Stimulated activated CD4-positive, alpha-beta T cell treated with anti-CD3 and anti-CD28 coated beads, Interleukin-12 subunit alpha, Interleukin-12 subunit beta, amount 100 ng/mL, for 4 hours (primary cell): ENCODE measurements at places on chromosomes 11 and 22.

DNA sequence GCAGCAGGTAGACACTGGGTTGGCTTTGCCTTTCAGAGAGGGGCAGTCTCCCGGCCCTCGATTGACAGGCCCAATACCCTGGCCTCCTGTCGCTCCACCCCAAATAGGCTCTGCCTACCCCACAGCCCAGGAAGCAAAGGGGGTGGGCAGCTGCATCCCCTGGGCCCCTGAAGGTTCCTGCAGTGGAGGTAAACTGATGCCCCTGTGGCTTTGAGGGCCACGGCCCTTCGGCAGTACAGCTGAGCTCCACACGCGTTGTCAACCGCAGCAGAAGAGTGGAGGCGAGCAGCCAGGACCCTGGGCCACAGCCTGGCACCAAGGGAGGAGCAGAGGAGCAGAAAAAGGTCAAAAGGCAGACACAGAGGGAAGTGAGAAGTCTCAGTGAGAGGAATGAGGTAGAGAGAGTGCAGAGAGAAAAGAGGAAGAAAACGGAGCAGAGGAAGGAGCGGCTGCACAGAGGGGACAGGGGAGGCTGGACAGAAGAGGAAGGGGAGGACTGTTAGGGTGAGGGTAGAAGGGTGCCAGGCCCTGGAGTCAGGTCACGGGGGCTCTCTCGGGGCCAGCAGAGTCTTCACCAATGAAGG is 64.0 kb downstream of the SLC22A12 start:
- no peak for DNase-seq

DNA sequence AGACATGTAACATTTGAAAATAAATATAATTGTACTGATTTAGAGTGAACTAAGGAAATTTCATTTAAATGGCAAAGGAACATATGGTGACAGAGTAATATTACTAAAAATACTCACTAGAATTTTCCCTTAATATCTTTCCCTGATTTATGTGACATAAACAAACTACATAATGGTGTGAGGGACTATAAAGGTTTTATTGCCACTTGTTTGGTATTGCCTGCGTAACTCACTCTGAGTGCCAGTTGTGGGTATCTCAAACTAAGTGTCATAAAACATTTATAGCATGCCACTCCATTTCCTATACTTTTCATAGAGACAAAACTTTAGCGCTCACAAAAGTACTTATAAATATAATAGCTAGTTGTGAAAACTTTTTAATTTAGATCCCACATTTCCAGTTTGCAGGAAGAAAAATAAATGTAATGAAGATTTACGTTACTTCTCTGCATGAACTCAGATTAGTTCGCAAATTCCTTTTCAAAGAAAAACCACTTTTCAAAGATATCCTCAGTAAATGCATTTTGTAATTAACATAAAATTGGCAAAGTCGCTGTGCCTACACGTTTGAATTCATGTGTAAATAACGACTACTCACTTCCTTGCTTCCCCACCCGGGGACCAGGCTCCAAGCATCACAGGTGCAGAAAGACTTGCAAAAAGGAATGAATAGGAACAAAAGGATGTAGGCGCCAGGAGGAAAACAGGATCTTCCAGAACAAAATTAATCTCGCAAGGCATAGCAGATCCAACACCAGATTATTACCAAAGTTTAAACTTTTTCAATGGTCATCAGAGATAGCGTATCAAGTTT is 1.6 kb upstream of the QSER1 start:
- no peak for DNase-seq

- DNase-seq = no peak
Measured at GRCh38 chr22:19179497-19180048, 1.0 kb upstream of the SLC25A1 start.

- DNase-seq = no peak
Measured at GRCh38 chr11:48210052-48210451, 6.6 kb upstream of the OR4B1 start.

GRCh38 chr11:64078284-64078683 is 42.6 kb downstream of the FLRT1 start:
- DNase-seq = no peak

- no peak for DNase-seq
Measured at GRCh38 chr22:48717076-48717810, 1110.4 kb downstream of the BRD1 start.

DNA sequence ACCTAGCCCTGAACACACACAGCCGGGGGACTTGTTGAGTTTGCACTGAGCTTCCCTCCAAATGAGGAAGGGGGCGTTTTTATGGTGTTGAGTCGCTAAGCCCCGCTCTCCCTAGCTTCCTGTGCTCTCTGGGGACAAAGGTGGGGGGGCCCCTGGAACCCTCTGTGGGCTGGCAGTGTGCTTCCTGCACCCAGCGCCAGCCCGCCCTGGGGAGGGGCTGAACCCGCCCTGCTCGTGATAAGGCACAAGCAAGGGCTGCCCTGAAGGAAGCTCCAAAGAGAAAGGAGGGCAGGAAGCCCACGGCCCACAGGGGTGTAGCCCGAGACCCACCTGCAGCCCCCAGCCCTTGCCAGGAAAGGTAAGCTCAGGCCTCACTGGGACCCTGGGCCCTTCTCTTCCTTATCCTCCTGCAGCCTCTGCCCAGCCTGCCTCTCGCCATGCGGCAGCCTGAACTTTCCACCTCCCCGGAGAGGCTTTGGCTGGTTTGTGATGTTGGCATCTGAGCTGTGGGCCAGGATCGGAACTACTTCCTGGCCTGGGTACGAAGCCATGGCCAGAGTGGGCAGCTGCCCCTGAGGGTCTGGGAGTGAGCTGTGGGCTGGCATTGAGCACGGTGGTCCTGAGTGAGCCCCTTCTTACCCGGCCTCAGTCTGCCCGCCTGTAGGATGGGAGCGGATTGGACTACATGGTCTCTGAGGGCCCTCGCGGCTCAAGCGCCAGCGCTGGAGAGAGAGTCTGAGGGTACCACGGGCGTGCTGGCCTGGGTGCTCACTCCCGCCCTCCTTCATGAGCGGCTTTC is at the start of gene FERMT3:
FERMT3 (plus strand) TSS at position 265 of the 799 bp plus-strand sequence. CDS start 644 bp downstream, outside the sequence.
- peak; percentile 77 for DNase-seq

DNA sequence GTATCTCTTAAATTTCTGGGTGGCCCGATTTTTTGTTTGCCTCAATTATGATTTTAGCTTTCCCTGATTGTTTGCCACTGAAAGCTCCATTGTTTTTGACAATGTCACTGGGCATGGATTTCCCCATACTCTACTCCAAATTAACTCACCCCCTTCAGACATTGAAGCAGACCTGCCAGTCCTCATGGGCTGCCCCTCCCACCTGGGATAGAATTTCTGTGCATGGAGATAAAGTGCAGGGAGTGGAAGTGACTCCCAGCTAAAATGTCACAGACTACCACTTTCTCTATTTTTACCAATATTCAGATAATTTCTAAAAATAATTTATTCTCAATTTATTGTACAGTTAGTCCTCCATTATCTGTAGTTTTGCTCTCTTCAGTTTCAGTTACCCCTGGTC is 79.1 kb upstream of the CLPB start:
- DNase-seq = no peak

DNA sequence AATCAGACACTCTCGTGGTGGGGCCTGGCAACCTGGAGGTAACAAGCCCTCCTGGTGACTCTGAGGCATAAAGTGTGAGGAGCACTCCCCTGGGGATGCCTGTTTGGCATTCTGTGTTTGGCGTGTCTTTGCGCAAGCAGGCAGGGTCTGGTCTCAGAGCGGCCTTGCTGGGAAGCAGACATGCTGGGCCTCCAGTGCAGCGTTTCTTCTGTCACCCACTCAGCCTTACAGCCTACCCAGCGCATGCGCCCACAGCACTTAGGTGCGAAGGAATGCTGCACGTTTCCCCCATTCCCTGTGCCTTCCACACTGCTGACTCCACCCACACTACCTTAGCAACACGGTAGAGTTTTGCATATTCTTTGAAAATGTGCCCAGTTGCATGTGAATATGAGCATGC is 7.4 kb upstream of the CXCR5 start:
- DNase-seq = no peak

DNA sequence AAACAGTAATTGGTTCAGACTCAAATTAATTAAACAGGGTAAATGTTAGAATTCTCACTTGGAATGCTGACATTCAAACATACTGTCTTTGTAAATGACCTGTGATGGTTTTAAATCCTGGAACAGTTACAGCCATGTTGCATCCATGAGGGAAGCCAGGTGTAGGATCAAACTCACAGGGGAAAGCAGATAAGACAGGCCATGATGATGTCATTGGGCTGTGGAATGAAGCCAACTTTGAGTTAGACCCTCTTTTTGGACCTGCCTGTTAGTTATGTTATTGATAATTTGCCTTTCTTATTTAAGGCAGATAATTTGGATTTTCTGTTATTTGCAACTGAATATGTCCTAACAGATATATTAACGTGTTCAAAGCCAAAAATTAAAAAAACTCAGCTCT is 39.3 kb upstream of the ABTB2 start:
- DNase-seq = no peak

DNA sequence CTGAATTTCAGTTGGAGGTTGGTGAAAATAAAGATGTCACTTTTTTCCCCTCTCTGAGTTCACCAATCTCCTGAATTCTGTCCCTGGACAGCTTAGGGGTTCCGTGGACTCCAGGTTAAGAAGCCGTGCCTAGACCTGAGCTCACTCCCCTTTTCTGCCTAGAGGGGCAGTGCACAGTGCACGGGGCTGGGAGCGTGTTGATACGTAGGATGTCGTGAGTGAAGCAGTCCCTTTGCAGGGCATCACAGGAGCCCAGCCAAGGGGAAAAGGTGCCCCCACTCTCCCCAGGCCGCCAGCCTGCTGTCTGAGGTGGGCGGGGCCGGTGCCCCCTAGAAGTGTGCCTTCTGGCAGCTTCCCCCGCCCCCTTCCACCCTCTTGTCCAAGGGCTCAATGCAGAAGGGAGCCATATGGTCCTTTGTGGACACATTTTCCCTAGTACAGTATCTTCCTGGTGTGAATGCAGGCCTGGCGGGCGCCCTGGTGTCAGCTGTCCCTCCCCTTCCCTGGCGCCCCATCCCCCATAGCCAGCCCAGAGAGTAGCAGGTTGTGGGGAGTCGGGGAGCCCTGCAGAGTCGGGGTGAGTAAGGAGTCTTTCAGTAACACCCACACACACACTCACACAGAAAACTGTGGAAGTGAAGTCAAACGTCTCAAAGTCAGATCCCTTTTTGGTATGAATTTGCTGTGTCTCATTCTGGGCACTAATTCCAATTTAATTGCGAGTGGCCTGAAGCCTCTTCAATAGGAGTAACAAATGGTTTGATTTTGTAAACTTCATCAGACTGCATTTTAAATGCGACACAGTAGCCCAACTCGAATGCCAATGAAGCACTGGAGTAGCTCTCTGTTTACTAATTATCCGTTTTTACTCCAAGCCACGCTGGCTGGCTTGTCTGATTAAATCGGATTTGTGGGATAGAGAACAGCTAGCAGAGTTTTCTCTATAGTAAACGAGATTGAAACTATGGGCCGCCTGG is 67.5 kb upstream of the NNMT start:
- DNase-seq = no peak

DNA sequence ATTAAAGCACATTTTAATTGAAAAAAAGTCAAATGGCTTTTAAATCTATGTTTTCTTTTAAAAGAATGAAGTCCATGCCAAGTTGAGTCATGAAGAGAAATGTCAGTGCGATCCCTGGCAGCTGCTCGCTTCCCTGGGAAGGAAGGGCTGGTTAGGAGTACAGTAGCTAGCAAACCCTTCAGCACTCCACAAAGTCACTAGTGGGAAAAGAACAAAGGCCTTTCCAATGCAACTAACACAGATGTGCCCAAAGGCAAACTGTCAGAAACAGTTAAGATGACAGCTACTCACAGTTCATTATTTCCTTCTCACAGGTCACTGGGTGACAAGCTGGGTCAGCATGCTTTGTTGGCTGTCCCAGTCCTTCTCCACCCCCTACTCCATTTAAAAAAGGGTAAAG is 308.7 kb downstream of the DCDC1 start:
- DNase-seq = no peak

GRCh38 chr22:45842291-45842991 is 134.5 kb downstream of the WNT7B start:
- no peak for DNase-seq

- no peak for DNase-seq
Measured at GRCh38 chr11:5701055-5701577, 11.5 kb downstream of the TRIM22 start.

DNA sequence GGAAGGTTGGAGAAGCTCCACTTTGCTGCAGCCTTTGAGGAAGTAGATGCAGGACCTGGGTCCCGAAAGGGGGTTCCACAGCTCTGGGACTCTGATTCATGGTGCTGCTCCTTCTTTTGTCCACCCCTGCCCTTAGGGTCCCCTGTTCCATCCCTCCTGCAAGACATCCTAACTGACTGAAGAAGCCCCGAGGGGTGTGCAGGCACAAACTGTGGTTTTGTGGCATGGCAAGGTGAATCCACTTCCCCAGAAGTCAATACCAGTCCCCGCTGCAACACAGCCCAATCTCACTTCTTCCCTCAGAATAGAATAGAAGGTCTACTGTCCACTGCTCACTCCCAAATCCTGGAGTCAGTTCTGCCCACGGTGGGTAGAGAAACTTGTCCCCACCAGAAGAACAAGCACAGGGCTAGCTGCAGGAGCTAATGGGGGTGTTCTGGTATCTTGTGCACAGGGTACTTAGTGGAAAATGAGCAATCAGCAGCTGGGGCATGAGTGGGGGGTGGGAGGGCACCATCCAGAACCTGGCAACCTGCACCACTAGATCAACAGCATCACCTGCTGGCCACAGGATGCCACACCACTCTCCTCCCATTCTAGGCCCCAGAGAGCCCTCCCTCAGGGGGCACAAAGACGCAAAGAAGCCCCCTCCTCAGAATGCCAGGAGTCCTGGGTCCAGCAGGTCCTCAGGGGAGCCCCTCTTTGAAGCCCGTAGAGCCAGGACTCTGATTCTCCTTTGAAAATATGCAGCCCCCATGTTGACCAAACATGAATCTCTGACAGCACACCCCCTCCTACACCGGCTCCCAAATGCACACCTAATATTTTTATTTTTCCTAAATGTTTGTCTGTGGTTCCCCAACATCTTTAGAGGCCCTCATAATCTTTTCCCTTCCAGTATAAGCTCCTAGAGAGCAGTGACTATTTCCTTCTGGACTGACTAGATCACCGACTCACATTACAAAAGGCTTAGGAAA is 14.1 kb downstream of the SPATA19 start:
- no peak for DNase-seq

- no peak for DNase-seq
Measured at GRCh38 chr11:13110145-13110544, 101.0 kb downstream of the RASSF10 start.

DNA sequence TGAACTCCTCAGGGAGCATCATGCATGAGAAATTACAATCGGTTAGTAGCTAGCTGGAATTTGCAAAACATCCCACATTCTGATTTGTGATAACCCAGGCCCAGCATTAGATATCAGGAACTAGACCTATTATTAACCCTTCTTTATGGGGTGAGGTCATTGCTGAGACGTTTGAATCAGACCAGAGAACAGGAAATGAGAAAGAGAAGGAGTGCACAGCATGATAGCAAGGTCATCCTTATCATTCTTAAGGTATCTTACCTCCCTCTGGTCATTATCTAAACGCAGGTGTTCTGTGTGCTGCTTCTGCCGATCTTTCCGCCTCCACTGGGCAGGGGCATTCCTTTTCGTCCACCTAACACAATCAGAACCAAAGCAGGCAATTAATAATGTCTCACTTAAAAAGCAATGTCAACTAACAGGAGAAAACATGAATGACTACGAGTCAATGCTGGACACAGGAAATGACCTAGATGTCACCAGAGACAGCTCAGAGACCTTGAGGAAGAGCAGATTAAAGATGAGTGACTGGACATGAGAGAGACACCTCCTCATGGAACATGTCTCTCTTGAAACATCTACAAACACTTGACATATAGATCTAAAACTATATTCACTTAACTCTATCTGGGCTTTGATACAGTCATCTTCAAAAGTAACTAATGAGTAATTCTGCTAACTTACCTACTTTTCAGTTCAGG is 78.3 kb upstream of the SCUBE2 start:
- DNase-seq = no peak
